ENCODE measurements at places on chromosomes 3 and 15.

DNA sequence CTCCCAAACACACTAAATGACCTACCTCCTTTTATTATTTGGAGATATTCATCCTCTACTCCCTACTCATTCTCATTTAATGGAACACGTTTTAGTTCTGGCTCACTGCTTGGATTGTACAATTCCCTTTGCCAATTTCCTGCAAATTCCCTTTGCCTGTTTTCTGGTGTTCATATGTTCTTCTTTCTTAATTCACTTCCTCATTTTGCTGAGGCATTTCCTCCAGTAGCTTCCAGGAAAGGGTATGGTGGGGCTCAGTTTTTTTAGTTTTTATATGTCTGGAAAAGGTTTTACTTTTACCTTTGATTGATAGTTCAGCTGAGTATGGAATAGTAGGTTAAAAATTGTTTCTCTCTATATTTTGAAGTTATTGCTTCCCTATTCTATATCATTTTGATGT is 143.6 kb upstream of the GOLIM4 start:
- no peak for DNase-seq

DNA sequence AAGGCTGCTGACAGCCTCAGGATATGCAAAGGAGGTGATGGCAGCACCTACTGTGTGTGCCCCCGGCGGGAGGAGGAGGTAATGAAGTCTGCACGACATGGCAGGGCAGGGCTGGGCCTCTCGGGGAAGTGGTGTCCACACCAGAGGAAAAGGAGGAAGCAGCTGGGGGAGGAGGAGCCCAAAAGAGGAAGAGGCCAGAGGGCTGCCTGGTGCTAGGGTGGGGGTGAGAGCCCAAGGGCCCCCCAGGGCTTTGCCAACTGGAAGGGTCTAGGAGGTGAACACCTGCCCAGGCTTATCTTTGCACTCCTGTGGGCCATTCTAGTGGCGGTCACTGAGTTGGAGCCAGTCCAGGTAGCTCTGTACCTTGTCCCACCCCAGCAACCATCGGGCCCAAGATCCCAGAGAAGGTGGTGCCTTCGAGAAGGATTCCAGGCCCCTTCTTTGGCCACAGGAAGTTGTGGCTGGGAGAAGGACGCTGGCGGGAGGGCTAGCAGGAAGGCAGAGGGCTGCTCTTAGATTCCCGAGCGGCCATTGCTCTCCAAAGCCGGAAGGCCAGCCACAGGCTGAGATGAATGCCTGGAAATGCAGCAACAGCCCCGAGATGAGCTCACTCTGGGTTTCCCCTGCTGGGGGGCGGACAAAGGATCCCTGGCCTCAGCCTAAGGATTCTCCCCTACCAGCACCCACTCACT is 7.0 kb downstream of the GNAI2 start:
- no peak for DNase-seq

DNA sequence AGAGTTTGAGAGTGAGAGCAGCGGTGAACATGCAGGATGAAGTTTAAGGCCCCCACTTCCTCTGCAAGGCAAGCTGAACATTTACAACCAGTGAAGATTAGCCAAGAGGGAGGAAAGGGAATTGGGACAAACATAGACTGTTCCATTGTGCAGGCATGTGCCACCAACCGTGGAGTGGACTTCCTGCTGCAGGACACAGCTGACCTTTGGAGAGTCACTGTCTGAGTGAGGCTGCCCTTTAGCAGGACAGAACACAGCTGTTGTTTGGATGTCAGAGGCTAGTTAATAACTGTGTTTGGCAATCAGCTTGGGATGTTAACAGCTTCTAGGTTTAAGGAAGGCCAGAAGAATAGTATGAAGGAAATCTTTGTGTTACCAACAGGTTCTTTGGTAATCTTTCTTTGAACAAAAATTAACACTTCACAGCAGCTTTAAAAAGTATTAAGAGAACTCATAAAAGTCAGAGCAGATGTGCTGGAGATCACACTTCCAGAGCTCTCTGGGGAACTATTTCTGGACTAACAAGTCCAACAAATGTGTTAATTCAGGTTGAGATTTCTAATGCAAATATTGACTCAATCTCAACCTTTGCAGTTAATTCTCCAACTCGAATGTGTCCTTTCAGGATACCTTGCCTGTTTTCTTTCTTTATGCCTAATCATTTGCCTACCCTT is 31.4 kb downstream of the CTDSPL start:
- DNase-seq = no peak

GRCh38 chr15:77053709-77054108 is 17.2 kb downstream of the TSPAN3 start:
- no peak for DNase-seq

DNA sequence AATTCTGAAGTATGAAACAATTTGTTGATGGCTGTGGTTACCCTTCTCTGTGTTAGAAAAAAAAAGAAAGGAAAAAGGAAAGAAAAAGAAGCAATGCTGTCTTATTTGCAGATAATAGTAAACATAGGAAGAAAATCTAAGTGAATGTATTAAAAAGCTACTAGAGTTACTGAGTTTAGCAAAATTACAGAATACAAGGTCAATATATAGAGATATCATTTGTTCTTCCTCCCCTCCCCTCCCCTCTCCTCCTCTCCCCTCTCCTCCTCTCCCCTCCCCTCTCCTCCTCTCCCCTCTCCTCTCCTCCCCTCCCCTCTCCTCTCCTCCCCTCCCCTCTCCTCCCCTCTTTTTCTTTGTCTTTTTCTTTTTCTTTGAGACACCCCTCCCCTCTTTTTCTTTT is 69.1 kb downstream of the ANP32A start:
- no peak for DNase-seq

DNA sequence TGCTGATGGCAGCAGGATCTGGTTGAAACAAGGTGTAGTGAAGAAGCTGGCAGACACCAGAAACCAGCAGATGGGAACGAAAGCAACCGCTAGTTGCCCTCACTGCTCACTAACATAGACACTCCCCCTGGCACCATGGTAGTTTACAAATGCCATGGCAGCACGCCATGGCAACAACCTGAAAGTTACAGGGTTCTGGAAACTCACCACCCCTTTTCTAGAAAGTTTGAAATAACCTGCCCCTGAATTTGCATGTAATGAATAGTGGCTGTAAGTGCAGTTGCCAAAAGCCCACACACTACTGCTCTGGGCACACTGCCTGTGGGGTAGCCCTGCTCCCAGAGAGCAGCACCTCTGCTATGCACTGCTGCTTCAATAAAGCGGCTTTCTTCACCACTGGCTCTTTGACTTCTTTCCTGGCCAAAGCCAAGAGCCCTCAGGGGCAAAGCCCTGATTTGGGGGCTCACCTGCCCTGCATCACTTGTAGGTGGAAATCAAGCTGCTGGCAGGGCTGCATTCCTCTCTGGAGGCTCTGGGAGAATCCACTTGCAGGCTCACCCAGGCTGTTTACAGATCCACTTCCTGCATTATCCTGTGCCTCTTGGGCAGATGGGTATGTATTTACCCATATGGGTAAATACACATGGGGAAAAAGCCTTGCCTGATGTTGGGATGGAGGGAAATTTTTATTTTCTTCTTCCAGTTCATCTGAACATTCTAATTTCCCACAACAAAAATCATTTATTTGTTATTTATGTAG is 2.0 kb upstream of the GP9 start:
- no peak for DNase-seq

GRCh38 chr15:32956006-32956405 is 238.2 kb downstream of the GREM1 start:
- no peak for DNase-seq

DNA sequence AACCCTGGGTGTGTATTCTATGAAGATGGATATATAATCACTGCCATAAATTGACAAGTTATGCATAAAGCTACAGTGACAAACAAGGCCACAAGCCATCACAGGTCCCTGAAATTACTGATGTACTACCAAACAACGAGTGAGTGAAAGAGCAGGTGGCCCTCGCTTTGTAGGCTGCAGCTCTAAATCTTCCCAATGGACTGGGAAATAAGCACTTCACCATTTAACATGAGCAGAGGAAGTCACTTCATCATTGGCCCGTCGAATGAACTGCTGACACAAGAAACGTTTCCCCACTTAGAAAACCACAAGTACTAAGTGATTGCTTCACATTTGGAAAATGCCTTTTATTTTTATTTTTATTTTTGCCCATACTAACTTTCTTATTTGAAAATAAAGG is 218.0 kb downstream of the ZNF385D start:
- DNase-seq = no peak

DNA sequence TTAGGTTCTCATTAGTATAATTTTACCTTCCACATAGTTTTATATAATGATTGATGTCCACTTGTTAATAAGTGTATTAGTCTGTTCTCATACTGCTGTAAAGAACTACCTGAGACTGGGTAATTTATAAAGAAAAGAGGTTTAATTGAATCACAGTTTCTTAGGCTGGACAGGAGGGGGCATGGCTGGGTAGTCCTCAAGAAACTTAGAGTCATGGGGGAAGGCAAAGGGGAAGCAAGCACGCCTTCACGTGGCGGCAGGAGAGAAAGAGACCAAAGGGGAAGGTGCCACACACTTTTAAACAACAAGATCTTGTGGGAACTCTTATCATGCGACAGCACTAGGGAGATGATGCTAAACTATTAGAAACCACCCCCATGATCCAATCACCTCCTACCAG is 19.2 kb downstream of the DZIP3 start:
- no peak for DNase-seq

DNA sequence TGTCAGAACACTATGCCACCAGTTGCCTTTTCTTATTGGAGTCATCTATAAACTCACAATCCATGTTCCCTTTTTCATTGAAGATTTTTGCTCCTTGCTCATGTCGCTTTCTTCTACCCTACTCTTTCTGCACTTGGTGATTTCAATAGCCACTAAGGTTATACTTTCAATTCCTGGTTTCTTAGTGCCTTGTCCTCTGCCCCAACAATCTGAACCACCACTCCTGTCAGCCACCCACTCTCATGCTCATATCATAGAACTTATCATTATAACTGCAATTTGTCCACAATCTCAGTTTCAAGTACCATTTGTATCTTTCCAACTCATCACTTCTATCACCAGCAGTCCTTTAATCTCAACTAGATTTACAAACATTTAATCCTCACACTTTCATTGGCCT is 10.0 kb upstream of the GRAMD1C start:
- DNase-seq = no peak

GRCh38 chr3:61966200-61966599 is 404.8 kb downstream of the PTPRG start:
- DNase-seq = no peak

DNA sequence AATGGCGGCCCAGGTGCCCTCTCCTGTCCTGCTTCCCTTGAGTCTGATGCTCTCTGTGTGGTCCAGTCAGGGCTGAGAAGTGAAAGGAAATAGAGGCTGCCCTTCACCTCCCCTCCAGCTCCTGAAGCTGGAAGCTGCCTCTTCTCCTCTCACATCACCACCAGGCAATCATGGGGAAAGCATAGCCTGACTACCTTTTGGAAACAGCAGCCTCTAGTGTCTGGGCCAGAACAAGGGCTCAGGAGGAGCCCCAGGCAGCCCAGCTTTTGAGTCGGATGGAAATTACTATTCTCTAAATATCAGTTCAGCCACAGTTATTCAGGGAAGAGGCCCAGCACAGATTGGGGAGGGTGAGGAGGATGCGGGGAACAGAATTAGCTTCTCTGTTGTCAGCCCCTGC is 43.3 kb upstream of the CCDC174 start:
- no peak for DNase-seq

DNA sequence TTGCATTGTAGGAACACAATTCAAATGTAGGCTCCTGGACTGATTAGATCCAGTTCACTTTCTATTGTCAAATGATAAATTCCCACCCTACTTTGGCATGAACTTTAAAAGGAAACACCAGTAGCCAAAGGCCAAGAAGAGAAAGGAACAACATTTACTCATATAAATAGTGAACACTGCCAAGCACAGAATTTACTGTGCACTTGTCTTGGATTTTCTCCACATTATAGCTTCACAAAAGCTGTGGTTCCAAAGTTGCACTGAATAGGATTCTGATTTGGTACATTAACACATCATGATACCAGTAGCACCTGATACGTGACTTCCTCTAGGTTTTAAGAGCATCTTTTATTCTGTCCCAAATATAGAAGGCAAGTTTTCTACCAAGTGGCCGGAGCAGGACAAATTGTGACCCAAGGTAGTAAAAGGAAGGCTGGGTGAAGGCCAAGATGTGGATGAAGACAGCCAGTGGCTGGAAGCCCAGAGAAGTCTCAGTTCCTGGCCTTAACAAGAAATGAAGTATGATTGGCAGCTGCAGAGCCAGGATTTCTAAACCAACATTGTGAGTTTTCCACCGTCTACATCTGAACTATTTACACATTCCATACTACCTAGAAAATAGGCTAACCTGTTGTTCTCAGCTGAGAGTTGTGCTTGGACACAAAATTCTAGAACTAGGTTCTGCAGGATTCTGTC is 206.7 kb downstream of the THRB start:
- DNase-seq = no peak

- no peak for DNase-seq
These were observed 577.7 kb downstream of the FOXP1 start for GRCh38 chr3:71005702-71006321.

GRCh38 chr3:142210144-142210543 is 15.2 kb downstream of the GK5 start:
- no peak for DNase-seq

GRCh38 chr3:185552358-185552877 is at the start of gene LIPH:
TSS of gene LIPH (minus strand) at chr3:185552588. CDS start at chr3:185552471, 117 bp downstream.
- DNase-seq = no peak

DNA sequence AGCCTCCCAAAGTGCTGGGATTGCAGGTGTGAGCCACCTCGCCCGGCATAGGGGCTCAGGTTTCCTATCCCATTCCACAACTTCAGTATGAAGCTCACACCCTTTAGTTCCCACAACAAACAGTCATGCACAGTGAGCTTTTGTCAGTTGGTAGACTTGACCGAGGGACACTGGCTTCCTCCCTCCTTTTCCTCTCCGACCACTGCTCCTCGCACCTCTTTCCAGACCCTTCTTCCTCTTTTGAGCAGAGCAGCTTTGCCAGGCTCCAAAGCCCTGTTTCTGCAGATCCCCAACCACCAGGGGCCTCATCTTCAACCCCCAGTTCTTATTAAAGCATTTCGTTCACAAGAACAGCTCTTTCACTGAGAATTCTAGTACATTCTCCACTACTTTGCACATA is 12.7 kb upstream of the CILP start:
- DNase-seq = no peak

DNA sequence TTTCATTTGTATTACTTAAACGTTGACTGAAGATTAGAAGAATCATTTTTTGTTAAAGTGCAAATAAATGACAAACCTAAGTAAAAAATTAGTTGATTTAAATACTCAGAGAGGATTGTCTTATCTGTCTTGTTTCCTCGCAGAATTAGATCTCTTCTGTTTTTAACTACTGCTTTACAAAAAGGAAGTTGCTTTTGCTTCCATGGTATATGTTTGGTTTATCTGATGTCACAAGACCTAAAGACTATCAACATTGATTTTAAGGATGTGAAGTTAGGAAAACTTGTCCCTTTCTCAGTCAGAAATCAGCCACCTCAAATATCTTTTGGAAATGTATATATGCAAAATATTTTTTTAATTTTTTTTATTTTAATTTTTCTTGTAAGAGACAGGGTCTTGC is 28.7 kb downstream of the GPR171 start:
- no peak for DNase-seq

GRCh38 chr3:192130534-192131132 is 596.7 kb downstream of the FGF12 start:
- no peak for DNase-seq

- no peak for DNase-seq
These were observed 535.5 kb downstream of the SQOR start for GRCh38 chr15:46170326-46170725.

- no peak for DNase-seq
These were observed 280.2 kb upstream of the NR2E3 start for GRCh38 chr15:71530116-71530515.

Data from activated T-cell treated with anti-CD3 and anti-CD28 coated beads for 4 hours (primary cell).